Ammon's horn (tissue), 1 donor: ENCODE measurements at places on chromosomes 7 and 10.

- DNase-seq, result no peak
Measured at GRCh38 chr10:99965700-99966099, 44.0 kb downstream of the DNMBP start.

DNA sequence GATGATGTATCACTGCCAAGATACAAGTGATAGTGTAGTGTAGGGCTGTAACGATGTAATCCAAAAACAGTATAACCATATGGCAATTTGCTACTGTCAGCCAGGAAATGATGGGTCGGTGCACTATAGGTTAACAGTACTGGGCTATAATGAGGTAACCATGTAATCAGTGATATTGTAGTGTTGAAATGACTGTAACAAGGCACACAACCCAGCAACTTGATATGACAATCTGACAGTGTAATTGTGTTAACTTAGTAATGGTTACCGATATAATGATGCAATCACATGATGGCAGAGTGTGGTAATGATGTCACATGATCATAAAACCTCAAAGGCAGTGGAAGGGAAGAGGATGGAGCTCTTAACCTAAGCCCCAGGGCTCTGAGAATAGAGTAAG, 73.8 kb upstream of the SLF2 start:
- no peak for DNase-seq

DNA sequence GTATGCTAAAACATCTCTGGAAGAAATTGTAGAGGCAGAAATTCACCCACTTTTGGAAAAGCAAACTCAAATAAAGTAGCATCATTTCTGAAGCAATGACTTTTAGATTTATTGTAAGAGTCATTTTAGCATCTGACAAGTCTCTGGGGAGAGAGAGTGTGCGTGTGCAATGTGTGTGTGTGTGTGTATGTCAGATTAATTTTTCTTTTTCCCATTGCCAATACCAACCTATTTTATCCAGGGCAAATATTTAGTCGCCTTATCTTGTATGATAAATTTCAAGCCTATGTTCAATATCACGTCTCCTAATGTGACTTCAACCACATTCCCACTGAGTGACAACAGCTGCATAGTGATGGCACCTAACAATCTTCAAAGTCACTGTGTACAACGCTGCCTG, 101.7 kb downstream of the NEBL start:
- DNase-seq, result no peak

- no peak for DNase-seq
Measured at GRCh38 chr7:139749545-139749944, 28.3 kb downstream of the HIPK2 start.

GRCh38 chr7:47290867-47291266, 291.0 kb downstream of the TNS3 start:
- no peak for DNase-seq

GRCh38 chr10:6888434-6888833, 308.4 kb upstream of the PRKCQ start:
- no peak for DNase-seq

- DNase-seq, result no peak
Measured at GRCh38 chr10:55813451-55814170, 547.4 kb downstream of the ZWINT start.
